ENCODE measurements at places on chromosomes 4 and X.

GRCh38 chr4:16334601-16335000 is 108.3 kb upstream of the TAPT1 start:
- DNase-seq: no peak

GRCh38 chr4:27844376-27844775 is 983.7 kb downstream of the STIM2 start:
- DNase-seq: no peak

DNA sequence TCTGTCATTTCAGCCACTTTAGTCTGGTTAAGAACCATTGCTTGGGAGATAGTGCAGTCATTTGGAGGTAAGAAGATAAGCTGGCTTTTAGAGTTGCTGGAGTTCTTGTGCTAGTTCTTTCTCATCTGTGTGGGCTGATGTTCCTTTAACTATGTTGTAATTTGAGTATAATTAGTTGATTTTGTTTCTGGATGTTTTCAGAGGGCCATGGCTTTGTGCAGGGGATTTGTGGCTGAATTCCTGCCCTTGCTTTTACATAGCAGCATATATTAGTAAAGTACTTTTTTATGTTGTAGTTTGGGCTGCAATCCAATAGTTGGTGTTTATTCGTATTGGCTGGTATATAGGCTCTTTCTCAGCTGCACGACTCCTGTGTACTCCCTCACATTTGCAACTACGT is 339.6 kb downstream of the ANKRD50 start:
- DNase-seq: no peak

DNA sequence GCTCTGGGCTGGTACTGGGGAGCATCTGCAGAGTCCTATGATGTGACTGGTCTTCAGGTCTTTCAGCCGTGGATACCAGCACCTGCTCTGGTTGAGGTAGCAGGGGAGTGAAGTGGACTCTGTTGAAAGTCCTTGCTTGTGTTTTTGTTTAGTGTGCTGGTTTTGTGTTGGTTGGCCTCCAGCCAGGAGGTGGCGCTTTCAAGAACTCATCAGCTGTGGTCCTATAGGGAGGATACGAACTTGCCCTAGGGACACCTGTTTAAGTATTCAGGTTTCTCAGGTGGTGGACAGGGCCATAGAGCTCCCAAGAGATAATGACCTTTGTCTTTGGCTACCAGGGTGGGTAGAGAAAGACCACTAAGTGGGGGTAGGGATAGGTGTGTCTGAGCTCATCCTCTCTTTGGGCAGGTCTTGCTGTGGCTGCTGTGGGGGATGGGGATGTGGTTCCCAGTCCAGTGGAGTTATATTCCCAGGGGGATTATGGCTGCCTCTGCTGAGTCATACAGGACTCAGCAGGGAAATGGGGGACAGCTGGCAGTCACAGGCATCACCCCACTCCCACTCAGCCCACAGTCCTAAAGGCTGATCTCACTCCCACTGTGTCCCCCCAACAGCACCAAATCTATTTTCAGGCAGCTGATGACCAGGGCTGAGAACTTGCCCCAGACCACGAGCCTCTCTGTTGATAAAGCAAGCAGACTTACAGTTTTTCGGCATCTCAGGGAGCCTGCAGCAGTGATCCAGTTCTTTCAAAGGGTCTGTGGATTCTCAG is 24.1 kb downstream of the MSMO1 start:
- DNase-seq: no peak

DNA sequence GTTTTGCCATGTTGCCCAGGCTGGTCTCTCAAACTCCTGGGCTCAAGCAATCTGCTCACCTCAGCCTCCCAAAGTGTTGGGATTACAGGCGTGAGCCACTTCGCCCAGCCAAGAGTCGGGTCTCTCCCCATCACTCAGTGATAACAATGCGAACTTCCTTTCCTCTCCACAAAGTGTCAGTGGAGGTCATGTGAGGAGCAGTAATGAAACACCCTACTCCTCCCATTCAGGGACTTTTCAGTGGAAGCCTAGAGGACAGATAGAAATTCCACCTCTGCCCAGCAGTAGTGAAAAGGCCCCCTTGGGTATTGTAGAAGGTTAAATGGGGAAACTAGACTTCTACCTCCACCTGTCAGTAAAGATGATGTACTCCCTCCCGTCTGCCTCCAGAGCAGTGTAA is 141.9 kb upstream of the STK26 start:
- DNase-seq: no peak
